ENCODE measurements at places on chromosomes 11 and 22. TPM values are rescaled to one million over a fixed set of nuclear protein-coding genes. Genes with fewer than 3 reads are reported as not detected.

Gene SCGB1C1
- polyA plus RNA-seq = 0.44 TPM

Gene LARGE1
- polyA plus RNA-seq = 24.6 TPM

Gene MDK
- polyA plus RNA-seq = 768 TPM

Gene C11orf97
- polyA plus RNA-seq = 0.30 TPM

Gene FGF4
- not detected for polyA plus RNA-seq

Gene APLNR
- 99.8 TPM for polyA plus RNA-seq

Gene SLC22A8
- polyA plus RNA-seq = 57.9 TPM

Gene GGTLC3
- polyA plus RNA-seq = not detected

Gene TENM4
- 20.9 TPM for polyA plus RNA-seq

Gene OR8G5
- polyA plus RNA-seq = not detected

Gene SHANK3
- 11.9 TPM for polyA plus RNA-seq

Gene SLC17A6
- 0.14 TPM for polyA plus RNA-seq

Gene NPTXR
- polyA plus RNA-seq = 4.7 TPM

Gene CAVIN3
- polyA plus RNA-seq = 13.3 TPM

Gene CCDC87
- 0.33 TPM for polyA plus RNA-seq

Gene ZNF280A
- polyA plus RNA-seq = not detected

Gene F2
- 0.27 TPM for polyA plus RNA-seq

All from left renal cortex interstitium (tissue), 4 donors.